ENCODE measurements at places on chromosomes 7 and 10.

- DNase-seq: no peak
These were observed 151.5 kb downstream of the ANK3 start for GRCh38 chr10:60237977-60238758.

- DNase-seq: peak; percentile 90
These were observed 21.8 kb downstream of the PWWP2B start for GRCh38 chr10:132418527-132419416.

GRCh38 chr7:131602304-131602993 lies 46.0 kb upstream of the PODXL start:
- DNase-seq: no peak

GRCh38 chr10:89421018-89421476 lies 6.7 kb downstream of the IFIT5 start:
- no peak for DNase-seq

DNA sequence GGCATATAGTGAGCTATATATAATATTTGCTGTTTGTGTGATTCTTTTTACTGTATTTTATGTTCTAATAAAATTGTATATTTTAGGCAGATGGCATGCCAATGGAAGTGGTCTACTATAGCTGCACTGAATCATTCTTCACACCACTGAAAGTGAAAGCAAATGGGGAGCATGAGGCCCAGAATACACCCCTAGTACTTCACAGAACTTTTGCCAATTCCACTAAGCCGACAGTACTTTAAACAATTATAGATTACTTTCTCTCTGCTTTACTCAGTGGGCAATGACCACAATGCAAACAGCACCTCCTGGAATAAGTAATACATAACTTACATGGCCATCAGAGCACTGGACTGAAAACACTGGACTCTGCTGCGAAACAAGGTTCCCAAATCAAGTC lies 70.2 kb downstream of the ANKRD26 start:
- DNase-seq: no peak

- no peak for DNase-seq
These were observed 746.9 kb downstream of the TYW1 start for GRCh38 chr7:67743501-67743900.

GRCh38 chr10:77970869-77971803 lies 44.6 kb upstream of the DLG5 start:
- DNase-seq: no peak

GRCh38 chr10:52335665-52336064 lies 21.6 kb downstream of the DKK1 start:
- DNase-seq: no peak

DNA sequence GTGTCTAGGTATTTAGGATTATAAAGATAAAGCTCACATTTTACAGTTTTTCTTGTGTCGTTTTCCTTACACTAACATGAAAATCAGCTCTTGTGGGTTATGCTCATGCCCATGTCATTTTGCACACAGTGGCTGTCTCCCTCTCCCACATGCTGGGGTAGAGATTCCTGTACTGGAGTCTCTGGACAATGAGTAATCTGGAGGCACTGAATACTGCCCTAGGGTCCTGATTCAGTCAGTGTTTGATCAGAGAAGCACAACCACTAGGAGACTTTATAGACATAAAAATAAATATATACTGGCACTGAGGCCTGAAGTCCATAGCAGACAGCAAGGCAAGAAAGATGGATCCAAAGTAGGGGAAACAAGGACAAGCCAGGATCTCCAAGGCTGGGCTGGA lies 1008.8 kb downstream of the KCNMA1 start:
- no peak for DNase-seq

GRCh38 chr10:12351447-12351846 lies 2.1 kb downstream of the CAMK1D start:
- DNase-seq: no peak

DNA sequence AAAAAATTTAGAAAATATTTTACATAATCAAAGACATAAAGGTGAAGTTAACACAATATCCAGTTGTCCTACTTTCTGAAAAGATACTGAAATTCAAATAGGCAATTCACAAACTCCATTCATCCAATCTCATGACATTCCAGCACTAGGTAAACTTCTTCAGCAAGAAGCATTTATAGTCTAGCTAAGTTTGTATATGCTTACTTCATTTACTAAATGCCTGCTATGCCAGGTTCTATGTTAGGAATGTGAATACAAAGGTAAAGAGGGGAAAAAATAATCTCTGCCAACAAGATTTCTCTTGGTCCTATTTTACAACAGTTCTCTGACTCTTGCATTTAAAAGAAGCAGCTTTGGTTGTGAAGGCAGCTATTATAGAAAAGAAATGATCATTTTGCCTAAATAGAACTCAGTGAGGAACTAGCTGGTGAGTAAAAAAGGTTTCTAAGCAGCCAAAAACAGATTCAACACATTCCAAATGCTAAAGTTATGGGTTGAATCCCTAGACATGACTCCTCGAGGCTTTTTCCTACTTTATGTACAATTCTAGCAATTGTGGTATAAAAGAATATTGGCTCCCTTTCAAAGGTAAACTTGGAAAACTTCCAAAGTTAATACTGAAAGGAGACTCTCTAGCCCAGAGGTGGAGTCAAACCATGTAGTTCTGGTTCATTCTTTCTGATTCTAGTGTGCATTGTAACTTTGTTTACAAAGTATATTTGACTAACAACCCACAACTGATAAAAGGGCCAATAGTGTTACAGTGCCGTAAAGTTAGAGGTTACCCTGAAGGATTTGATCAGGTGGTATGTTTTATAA lies 30.9 kb upstream of the KLHL7 start:
- no peak for DNase-seq

GRCh38 chr7:83819911-83820310 lies 171.0 kb upstream of the SEMA3E start:
- DNase-seq: no peak

DNA sequence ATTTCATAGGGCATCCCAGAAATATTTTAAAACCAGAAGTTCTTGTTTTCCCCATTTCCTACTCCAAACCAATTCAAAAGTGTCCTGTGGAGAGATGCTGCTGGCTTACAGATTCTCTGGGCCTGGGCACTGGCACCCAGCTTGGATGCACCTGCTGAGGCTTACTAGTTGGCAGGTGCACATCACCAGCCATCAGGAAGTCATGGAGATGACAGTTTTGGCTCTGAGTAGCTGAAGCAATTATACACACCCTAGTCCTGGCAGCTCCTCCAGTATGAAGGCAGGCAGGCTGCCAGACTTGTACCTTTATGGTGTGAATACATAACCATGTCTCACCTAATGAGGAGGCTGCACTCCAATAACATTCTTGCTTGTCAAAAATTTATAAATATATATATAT lies 276.6 kb upstream of the GHITM start:
- no peak for DNase-seq

- DNase-seq: no peak
These were observed 234.6 kb downstream of the TNS3 start for GRCh38 chr7:47347346-47347745.

GRCh38 chr10:126394948-126395347 lies 6.7 kb upstream of the ADAM12 start:
- DNase-seq: no peak

DNA sequence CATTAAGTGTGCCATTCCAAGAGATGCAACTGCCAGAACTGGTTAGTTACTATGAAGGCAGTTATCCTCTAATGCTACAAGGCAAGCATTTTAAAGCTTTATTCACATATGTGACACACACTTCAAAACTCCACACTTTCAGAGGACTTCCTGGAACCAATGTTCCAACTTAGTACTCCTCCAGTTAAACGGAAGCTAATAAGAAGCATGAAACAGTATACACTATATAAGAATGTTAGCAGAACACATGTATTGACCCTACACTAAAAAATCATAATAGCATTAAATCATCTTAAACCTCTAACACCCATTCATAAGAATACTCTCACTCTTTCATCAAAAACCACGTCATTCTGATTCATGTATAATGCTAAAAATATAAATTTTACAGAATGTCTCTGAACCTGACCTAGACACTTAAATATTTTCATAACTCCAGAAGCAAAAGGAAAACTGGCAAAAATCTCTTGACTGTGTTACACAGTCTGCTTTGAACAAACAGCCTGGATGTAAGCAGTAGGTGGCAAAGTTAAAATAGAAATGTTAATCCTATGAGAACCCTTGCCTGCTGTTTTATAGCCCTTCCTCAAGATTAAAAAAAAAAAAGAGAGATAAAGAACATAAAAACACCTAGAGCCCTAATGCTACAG lies 135.0 kb downstream of the SEMA3C start:
- no peak for DNase-seq

DNA sequence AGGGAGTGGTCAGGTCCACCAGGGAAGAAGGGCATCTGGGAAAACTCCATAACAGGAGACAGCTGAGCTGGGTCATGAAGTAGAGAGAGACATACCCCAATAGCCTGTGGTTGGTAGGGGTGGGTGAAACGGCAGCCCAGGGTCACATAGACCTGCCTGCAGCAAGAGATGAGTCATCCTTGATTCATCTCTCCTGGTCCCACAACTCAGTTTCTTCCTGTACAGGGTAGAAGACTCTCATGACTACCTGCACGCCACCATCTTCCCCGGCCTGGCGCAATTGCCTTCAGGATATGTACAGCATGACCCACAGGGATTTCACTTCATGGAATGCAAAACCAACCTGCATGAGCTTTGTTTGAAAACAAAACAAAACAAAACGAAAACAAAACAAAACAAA lies 45.1 kb upstream of the ADAM12 start:
- no peak for DNase-seq

DNA sequence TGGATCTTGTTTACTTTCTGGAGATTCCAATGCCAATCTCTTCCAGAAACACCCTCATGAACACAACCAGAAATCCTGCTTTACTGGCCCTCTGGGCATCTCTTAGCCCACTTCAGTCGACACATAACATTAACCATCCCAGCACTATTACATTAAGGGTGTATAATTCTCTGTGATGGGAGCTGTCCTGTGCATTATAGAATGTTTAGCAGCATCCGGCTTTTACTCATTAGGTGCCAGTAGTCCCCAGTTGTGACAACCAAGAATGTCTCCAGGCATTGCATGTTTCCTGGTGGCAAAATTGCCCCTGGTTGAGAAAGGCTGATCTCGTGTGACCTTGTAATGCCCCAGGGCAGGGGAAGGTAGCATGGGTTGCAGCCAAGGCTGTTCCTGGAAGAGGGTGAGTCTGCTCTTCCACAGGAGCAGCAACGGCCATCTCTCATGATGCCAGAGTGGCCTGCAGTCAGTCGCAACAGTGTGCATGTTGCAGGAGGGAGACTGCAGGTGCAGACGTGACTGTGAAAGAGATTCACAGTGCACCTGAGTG lies 2.6 kb upstream of the DDC start:
- no peak for DNase-seq

- no peak for DNase-seq
These were observed 418.7 kb downstream of the GATA3 start for GRCh38 chr10:8473205-8473604.

- DNase-seq: no peak
These were observed 30.4 kb downstream of the SVIL start for GRCh38 chr10:29604291-29604825.

DNA sequence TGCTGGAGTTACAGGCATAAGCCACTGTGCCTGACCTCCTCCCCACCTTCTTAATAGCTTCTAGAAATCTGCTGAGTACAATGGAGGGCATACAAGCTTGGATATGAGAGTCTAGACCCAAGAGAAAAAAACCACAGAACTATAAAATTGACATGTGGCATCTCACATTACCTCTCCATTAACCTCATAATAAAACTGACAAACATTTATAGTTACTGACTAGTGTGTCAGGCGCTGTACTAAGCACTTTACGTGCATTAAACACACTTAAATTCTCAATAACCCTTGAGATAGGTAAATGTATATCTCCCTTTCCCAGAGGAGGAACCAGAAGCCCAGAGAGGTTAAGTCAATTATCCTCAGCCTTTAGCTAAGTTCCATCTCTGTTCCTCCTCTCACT lies 300.5 kb upstream of the MYO3A start:
- no peak for DNase-seq

DNA sequence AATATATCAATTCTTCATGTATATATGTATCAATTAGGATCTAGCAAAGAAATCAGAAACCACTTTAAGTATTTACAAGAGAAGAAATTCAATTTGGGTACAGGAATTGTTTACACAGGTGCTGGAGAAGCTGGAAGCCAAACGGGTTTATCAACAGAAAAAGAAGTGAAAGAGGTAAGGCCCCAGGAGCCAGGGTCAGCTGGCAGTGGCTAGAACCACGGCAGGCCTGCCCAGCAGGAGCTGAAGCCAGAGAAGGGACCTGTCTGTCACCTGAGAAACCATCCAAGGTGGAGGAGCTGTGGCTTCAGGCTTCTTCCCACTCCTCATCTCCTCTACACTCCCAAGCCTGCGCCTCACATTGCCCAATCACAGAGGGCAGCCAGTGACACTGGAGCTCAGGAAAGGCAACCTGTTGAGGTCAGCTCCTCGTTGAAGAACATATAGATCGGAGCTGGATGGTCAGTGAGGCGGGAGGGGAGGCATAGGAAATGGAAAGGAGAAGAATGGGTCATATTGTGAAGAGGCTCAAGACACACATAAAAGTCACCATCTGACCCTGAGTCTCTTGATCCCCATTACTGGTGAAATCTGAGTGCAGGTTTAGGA lies 182.6 kb downstream of the REEP3 start:
- DNase-seq: peak; percentile 52

- no peak for DNase-seq
These were observed 24.3 kb downstream of the RGS10 start for GRCh38 chr10:119518176-119518575.

GRCh38 chr7:97078023-97078969 lies 39.2 kb upstream of the SDHAF3 start:
- no peak for DNase-seq

- no peak for DNase-seq
These were observed 126.6 kb downstream of the CUX1 start for GRCh38 chr7:101943889-101944600.

- peak; percentile 93 for DNase-seq
These were observed 11.0 kb upstream of the LFNG start for GRCh38 chr7:2508327-2509215.

DNA sequence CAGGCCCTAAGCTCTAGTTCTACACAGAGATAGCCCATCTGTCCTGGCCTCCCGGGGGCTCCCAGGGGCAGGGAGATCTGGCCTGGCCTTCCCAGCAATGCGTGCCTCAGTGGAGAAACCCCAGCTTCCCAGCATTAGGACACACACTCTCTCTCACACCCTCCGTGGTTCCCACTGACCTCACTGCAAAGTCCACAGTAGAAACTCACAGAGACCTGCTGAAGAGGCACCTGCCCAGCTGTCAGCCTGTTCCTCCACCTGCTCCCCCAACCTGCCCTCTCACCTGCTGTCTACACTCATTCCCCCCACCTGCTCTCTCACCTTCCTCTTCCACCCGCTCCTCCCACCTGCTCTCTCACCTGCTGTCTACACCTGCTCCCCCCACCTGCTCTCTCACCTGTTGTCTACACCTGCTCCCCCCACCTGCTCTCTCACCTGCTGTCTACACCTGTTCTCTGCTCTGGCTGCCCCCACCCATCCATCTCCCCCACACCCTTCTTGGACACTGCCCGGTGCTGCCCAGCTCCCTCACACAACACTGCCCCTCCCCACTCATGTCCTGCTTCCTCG lies 21.1 kb upstream of the PFKP start:
- DNase-seq: no peak

- DNase-seq: no peak
These were observed 35.1 kb downstream of the CH25H start for GRCh38 chr10:89171996-89172395.
